ENCODE measurements at places on chromosomes 6 and 20.

- no peak overlapping the region for H3K4me3 ChIP-seq
- no peaks in the 10 kb centered on the region for H3K36me3 ChIP-seq
- peaks cover 19% of the 10 kb centered on the region for H3K4me1 ChIP-seq
- no peak for DNase-seq
Measured at GRCh38 chr6:155186052-155186658, 77.7 kb upstream of the CLDN20 start.

DNA sequence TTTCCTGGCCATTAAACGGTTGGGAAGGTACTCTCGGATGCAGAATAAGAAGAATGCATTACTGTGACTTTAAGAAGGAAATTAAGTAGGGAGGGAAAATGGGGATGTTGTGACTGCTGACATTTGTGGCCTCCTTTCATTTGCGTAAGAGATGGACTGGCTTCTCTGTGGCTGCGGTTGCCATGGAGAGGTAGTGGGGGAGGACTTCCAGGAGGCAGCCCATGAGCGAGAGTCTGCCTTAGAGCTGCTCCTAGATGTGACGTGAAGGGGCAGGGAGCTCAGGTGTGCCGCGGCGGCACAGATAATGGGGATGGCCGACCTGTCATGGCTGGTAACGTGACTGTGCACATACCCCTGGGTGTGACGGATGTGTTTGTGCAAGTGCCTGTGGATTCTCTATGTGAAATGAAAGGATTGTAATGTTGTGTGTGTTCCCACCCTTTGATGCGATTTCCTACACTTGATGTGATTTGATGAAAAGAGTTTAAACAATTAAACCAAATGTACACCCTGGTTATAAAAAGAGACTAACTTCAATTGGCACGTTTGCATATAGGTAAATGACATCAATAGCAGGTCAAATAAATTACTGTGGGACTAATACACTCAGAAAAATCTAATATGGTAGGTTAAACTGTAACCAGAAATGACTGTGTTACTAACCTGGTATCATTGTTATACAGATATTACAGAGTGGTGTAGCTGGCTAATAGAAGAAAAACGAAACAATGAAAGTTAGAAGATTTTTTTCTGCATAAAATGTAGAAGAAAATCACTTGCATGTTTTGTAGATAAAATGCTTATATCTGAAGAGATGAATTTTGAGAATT is 48.9 kb downstream of the HIVEP1 start:
- H3K27ac ChIP-seq = peak overlapping the region; percentile 97
- no peaks in the 10 kb centered on the region for H3K36me3 ChIP-seq
- H3K4me3 ChIP-seq = peak overlapping the region; percentile 89
- peaks cover 72% of the 10 kb centered on the region for H3K4me1 ChIP-seq

GRCh38 chr6:152270301-152270925 is 366.7 kb downstream of the SYNE1 start:
- H3K36me3 ChIP-seq = peaks cover 15% of the 10 kb centered on the region
- no peaks in the 10 kb centered on the region for H3K27me3 ChIP-seq
- peaks cover 2% of the 10 kb centered on the region for H3K4me1 ChIP-seq
- DNase-seq = no peak

DNA sequence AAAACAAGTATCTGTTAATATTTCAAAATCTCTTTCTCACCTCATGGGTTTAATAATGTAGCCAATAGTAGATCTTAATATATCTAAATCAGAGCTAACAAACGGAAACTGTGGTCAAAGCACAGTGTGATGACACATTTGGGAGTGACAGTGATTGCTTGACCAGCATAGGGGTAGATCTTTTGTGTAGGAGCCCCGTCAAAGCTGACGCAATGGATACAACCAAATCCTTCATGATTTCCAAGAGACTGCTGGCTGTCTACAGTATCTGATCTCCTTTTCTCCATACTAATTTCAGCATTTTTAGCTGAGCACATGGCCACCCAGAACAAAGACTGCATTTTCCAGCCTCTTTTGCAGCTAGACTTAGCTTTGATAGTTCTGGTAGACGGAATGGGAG is 299.3 kb upstream of the ECI2 start:
- no peaks in the 10 kb centered on the region for H3K36me3 ChIP-seq
- H3K27me3 ChIP-seq = peaks cover 18% of the 10 kb centered on the region
- no peak for DNase-seq
- H3K27ac ChIP-seq = no peak overlapping the region
- H3K4me3 ChIP-seq = no peak overlapping the region

DNA sequence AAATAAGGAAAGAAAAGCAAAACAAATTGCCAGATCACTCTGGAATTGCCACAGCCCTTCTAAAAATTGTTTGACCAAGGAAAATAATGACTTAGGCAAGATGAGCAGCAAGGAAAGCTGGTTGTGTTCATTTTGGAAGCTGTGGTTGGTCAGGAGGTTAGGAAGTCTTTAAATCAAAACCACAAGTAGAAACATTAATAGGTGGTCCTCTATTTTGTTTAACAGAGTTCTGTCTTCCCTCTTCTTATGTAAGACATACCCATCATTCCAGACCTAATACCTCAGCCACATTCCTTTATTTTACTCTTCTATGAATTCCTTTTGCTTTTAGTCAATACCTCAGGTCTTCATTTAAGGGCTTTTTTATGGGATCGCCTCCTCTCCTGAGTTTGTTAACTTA is 422.2 kb upstream of the PLCB4 start:
- H3K27me3 ChIP-seq = peaks cover 4% of the 10 kb centered on the region
- no peak overlapping the region for H3K4me3 ChIP-seq
- H3K4me1 ChIP-seq = peaks cover 4% of the 10 kb centered on the region
- H3K27ac ChIP-seq = no peak overlapping the region
- DNase-seq = no peak

DNA sequence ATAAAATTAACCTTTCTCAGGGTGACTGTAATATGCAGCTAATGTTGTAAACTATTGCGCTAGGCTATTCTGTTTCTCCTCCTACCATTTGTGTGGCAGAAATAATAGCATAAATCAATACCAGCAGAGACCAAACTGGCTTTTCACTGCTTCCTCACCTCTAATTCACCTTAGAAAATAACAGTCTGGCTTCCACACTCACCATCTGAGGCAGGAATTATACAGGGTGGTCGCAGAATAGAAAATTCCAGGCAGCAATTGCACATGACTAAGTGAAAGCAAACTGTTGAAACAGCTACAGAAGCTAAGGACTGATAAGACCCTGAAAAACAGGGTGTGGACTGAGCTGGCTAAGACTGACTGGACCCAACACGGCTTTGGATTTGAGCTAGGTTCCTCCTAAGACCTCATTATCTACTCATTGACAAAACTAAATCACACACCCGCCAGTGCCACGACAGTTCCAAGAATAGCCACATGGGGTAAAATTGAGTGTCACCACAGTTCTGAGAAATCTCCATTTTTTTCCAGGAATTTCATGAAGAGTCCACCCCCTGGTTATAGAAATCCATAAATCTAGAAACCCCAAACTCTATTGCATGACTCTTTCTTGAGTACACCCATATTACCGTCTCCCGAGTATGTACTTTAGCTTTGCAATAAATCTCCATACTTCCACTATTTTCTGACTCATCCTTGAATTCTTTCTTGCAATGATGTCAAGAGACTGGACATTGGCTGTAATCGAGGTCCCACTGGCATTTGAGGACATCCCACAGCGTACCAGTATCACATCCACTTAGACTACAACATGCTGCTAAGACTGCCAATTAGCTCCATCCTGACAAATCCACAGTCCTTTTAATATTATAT is 60.9 kb upstream of the KCNQ5 start:
- H3K4me1 ChIP-seq = no peaks in the 10 kb centered on the region
- H3K4me3 ChIP-seq = no peak overlapping the region
- H3K36me3 ChIP-seq = no peaks in the 10 kb centered on the region
- H3K27me3 ChIP-seq = peaks cover 7% of the 10 kb centered on the region

DNA sequence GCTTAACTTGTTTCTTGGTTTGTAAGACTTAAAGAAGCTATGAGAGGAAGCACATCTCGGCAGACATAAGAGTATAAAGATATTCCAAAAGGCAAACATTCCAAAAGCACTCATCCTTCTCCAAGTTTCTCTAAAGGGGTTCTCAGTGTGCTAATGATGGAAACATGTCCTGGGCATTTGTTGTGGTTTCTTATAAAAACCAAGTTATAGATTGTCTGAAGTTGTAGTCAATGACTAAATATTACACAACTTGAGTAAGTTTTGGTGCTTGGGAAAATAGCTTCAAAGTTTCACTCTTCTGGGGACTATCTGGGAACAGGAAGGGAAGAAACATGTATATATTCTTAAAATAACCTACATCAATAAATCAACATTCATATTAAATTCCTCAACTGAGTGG is 128.3 kb upstream of the TBX18 start:
- H3K27me3 ChIP-seq = no peaks in the 10 kb centered on the region
- H3K27ac ChIP-seq = no peak overlapping the region
- H3K36me3 ChIP-seq = no peaks in the 10 kb centered on the region
- no peak overlapping the region for H3K4me3 ChIP-seq

DNA sequence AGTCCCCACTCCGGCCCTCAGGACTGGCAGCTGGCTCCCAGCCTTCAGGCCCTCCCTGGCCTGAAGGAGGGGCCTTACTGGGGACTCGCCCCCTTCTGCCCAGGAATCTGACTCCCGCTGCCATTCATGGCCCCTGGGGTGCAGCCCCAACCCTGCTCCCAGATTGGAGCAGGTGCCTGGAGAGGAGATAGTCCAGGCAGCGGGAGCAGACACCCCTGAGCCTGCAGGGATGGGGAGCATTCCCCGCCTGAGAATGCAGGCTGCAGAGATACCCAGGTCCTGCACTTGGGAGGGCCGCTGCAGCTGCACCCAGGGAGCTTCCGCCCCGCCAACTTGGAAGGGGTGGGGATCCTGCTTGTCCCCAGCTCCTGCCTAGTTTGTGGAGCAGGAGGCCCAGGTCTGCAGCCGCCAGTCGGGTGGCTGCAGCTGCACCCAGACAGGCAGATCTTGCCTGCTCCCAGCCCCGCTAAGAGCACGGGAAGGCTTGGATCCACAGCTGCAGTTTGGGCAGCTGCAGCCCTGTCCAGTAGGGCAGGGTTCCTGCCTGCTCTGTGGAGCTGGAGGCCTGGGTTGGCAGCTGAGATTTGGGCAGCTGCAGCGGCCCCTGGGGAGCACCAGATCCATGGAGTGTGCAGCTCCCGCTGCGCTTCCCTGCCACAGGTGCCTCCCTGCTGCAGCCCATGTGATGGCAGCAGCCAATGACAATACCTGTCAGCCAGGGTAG is 5.2 kb downstream of the GTSF1L start:
- peaks cover 68% of the 10 kb centered on the region for H3K4me1 ChIP-seq
- H3K36me3 ChIP-seq = no peaks in the 10 kb centered on the region
- DNase-seq = peak; percentile 23
- peak overlapping the region; percentile 75 for H3K27ac ChIP-seq
- H3K4me3 ChIP-seq = peak overlapping the region; percentile 56

GRCh38 chr6:75556240-75556639 is 45.4 kb upstream of the SENP6 start:
- H3K36me3 ChIP-seq = no peaks in the 10 kb centered on the region
- H3K4me1 ChIP-seq = peaks cover 2% of the 10 kb centered on the region
- peaks cover 1% of the 10 kb centered on the region for H3K27me3 ChIP-seq
- H3K27ac ChIP-seq = no peak overlapping the region
- no peak overlapping the region for H3K4me3 ChIP-seq
- no peak for DNase-seq

Measured in naive thymus-derived CD8-positive, alpha-beta T cell (primary cell).